Coronary artery (tissue), 2 donors: ENCODE measurements at places on chromosomes 2 and 18.

- DNase-seq, result no peak
Measured at GRCh38 chr18:2823202-2823601, 23.6 kb upstream of the EMILIN2 start.

GRCh38 chr18:39105104-39105503 is 1539.5 kb upstream of the CELF4 start:
- DNase-seq, result no peak

DNA sequence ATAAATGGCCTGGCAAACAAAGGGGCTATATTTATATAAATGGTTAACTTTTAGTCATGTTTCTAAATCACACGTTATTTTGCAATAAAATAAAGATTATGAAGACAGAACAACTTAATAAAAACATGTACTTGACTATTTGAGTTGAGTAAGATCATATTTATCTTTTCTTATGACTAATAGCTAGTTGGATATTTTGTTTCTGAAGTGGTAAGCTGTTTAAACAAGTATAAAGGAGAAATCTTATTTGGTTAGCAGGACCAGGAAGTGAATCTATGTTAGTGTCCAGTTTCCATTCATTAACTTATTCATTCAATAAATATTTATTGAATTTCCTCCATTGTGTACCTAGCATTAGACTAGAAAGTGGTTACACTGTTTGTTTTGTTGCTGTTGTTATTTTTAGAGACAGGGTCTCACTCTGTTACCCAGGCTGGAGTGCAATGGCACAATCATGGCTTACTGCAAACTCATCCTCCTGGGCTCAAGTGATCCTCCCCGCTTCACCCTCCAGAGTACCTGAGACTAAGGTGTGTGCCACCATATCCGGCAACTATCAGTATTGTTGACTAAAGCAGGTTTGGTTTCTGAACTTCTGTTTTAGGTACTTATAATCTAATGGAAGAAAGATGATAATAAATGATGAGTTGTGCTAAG is 312.6 kb downstream of the DPP10 start:
- DNase-seq, result no peak

- DNase-seq, result no peak
Measured at GRCh38 chr2:151522556-151522955, 112.9 kb downstream of the RIF1 start.

DNA sequence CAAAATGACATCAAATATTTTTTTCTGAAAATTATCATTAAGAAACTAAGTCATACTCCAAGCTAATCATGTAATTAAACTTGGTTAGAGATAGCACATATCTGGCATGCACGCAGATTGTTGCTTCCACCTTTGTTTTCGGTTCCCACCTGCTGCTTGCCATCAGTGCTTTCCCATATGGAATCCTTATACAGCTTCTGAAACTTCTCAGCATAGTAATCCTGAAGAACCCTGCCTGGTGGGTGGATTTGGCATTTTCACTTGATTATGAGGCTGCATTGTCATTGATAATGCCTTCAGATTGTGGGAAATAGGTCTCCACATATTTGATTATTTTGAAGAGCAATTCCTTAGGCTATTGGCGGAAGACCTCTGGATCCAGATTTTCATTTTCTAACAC is 47.5 kb downstream of the ZC3H6 start:
- DNase-seq, result no peak

- DNase-seq, result no peak
Measured at GRCh38 chr2:207341112-207341750, 175.5 kb upstream of the KLF7 start.

GRCh38 chr2:195470622-195471021 is 186.4 kb upstream of the SLC39A10 start:
- DNase-seq, result no peak

DNA sequence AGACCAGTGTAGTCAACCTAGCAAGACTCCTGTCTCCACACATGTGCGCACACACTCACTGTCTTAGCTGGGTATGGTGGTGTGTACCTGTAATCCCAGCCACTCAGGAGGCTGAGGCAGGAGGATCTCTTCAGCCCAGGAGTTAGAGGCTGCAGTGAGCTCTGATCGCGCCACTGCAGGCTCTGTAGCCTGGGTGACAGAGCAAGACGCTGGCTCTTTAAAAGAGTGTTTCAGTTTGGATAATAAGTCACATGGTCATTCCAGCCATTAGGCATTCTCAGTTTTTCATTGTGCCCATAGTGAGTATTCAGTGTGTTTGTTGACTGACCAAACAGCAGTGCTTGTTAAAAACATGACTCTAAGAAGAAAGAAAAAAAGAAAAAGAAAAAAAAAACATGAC is 31.0 kb downstream of the RAB10 start:
- no peak for DNase-seq

- no peak for DNase-seq
Measured at GRCh38 chr2:9720352-9721093, 89.7 kb upstream of the YWHAQ start.

GRCh38 chr2:188984680-188985079 is 10.5 kb downstream of the COL3A1 start:
- DNase-seq, result no peak

- no peak for DNase-seq
Measured at GRCh38 chr18:33735428-33735827, 157.4 kb downstream of the ASXL3 start.

DNA sequence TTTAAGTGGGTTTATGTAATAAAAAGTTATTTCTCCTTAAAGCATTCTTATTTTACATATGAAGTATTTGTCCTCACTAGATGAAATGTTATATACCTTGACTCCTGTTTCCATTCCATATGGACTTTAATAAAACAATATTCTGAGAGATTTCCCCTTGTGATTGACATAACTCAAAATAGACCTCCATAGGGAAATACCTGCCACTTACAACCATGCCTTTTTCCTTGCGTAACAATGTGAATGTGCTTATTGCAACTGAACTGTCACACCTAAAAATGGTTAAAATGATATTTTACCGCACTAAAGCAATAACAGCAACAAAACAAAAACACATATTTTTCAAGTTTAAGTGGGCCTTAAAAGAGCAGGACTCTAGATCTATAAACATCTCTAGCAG is 70.3 kb upstream of the TGIF1 start:
- no peak for DNase-seq

DNA sequence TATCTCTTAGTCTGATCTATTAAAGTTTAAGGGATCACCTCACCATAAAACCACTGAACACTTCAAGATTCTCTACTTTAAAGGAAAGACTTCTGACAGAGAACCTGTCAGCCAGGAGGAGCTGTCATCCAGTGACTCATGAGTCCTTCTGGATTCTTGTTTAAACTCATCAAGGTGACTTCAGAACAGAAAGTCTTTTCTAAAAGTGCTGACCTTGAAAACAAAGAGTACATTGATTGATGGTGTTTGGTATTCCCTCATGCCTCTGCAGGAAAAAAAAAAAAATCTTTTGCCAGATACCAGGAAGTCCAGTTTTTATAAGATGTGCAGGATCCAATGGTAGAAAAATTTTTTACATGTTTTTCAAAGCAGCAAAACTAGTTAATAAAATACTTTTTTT is 12.3 kb downstream of the DSG2 start:
- DNase-seq, result no peak

DNA sequence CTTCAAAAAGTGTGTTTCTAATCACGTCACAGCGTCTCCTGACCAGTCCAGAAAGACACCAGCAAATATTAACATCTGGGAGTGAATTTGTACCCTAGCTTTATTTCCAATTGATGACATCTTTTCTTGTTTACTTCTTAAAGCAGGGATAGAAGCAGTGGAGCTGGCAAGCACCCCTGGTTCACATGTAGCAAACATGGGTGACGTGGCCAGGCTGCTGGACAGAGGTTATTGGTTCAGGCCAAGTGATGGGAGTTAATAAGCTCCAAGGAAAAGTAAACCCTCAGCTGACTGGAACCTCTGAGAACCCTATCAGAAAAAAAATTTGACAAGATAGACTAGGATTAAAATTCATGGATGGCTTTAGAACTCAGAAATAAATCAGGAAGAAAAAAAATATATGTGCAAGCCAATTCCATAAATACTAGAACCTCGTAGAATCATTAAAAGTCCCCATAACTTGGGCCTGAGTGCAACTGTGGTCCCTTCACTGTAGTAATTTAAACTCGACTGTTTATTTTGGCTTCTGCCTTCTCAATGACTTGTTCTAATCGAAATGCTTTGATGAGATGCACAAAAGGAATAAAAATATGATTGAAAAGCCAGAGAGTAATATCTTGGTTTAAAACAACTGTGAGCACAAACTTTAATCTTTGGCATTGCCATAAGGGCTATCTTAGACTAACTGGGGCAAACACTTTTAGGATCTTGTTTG is 121.5 kb upstream of the CTAGE1 start:
- DNase-seq, result peak; percentile 69

DNA sequence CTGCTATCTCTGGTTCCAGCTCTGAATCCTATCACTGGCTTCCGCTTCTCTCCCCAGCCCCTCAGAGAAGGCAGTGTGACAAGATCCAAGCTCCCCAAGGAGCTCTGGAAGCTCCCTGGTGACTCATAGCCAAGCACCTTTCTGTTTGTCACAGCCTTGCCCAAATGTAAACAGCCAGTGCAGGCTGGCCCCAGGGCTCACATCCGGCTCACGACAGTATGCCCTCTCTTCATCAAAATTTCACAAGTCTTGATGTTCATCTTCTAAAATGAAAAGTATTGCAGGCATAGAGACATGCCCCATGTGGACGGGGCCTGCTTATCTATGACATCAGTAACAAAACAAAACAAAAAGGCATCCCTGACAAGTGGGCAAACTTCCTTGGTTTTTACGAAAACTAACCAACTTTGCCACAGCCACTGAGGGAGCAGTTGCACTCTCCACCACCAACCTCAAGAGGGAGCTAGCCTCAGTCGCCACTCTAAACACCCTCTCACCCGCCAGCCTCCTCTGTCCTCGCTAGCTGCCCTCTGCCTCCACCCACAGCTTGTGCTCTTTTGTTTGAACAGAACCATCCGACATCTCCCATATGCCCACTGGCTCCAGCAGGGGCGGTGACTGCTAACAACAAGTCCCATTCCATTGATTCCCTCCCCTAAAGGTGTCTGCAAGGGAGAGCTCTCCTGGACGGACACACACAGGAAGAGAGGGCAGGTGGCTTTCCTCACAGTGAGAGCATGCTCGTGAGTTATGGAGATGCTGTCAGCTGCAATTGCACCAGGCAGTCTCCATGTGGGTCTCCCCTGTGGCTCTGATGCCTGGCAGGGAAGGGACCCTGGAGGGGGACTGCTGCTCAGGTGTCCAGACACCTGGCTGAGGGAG is 71.0 kb upstream of the DAPL1 start:
- DNase-seq, result no peak

- no peak for DNase-seq
Measured at GRCh38 chr2:37361216-37361815, 16.9 kb downstream of the QPCT start.

DNA sequence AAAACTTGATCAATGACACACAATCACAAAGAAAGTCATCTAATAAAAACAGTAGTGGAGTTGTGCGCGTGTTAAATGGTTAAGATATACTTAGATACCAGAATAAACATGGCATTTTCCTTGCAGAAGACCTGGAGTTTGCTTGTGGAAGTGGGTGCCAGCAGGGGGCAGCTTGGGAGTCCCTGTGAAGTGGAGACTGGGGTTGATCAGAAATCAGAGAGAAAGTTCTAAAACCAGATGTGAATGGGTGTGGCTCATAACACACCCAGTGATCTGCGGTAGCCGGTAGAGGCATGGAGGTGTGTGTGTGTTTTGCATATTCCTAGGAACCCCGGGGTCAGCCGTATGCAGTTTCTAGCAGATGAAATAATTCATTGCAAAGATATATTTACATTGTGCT is 300.1 kb upstream of the TRIB2 start:
- DNase-seq, result no peak

- no peak for DNase-seq
Measured at GRCh38 chr2:119371111-119371510, 4.3 kb downstream of the DBI start.

GRCh38 chr2:234535464-234535863 is 38.6 kb upstream of the ARL4C start:
- DNase-seq, result no peak

GRCh38 chr2:71895320-71896161 is 252.1 kb downstream of the CYP26B1 start:
- DNase-seq, result peak; percentile 54

GRCh38 chr18:59885579-59886163 is 14.1 kb upstream of the PMAIP1 start:
- DNase-seq, result no peak

- DNase-seq, result peak; percentile 35
Measured at GRCh38 chr18:76721207-76721996, 101.0 kb upstream of the ZNF236 start.

- no peak for DNase-seq
Measured at GRCh38 chr18:22637787-22638186, 220.1 kb upstream of the CTAGE1 start.

- no peak for DNase-seq
Measured at GRCh38 chr18:50453014-50453680, 78.3 kb downstream of the SKA1 start.

DNA sequence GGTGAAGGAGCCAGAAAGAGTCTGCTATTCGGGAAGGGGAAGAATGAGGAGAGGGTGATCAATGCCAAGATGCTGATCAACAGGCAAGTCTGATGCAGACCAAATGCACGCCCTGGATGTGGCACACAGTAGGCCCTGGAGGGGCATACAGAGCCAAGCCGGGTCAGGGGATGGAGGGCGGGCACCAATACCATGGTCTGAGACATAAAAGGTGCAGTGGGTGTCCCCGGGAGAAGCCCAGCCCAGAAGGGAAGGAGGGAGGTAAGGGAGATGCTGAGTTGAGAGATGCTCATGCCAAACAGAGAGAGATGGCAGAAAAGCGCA is 66.6 kb upstream of the ID2 start:
- DNase-seq, result no peak

DNA sequence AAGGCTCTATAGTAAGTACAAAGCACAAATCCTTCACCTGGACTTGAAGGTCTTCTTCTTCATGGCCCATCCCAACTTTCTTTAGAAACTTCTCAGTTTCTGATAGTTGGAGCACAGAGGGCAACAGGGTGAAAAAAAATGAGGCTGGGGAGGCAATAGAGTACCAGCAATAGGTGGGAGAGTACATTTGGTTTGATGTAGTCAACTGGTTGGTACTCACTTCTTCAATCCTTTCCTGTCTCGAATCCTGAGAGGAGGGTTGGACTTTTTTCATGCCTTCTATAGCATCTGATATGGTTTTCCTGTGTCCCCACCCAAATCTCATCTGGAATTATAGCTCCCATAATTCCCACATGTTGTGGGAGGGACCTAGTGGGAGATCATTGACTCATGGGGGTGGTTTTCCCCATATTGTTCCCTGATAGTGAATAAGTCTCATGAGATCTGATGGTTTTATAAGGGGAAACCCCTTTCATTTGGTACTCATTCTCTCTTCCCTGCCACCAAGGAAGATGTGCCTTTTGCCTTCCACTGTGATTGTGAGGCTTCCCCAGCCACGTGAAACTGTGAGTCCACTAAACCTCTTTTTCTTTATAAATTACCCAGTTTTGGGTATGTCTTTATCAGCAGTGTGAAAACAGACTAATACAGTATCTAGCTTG is 75.9 kb upstream of the LCLAT1 start:
- DNase-seq, result no peak

GRCh38 chr18:48545757-48546321 is 7.0 kb downstream of the CTIF start:
- DNase-seq, result peak; percentile 81

DNA sequence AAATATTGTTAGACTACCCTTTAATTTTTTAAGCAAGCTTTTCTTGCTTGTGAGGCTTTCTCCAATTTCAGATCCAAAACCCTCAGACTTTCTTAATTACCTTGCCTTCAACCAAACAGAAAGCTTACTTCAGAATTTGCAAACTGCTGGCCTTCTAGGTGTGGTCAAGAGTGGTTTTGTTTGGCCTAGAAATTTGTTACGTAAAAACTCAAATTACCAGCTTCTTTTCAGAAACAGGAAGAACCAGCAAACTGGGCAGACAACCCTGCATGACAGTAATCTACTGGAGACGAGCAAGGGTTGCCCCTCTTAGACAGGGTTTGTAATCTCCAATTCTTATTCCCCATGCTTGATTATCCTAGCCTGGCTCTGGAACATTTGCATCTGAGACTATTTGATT is 27.1 kb downstream of the SRBD1 start:
- DNase-seq, result no peak
